Activated T-helper 9 cell treated with anti-CD3 and anti-CD28 coated beads, Interleukin-2, amount 50 U/mL, for 16 hours (primary cell): ENCODE measurements at places on chromosomes 3 and 15.

DNA sequence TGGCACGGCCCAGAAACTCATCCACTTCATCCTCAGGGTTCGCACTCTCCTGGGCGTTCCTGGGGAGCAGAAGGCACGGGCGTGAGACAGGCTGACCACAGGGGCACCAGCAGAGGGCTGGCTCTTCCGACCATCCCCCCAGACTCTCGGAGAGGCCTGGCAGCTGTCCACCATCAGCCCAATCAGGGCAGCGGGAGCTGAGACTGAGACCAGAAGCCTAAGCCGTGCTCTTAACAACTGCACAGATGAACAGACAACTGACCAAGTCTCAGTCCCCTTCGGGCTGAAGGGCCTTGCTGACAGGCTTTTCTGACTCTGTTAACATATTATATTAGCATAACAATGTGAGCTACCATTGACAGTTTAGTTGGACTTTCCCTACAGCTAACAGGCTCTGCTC is 118.0 kb downstream of the SEC22A start:
- no peak for DNase-seq

- DNase-seq, result no peak
These were observed 23.8 kb upstream of the SNRPA1 start for GRCh38 chr15:101318839-101319238.

GRCh38 chr15:64524778-64525177 is 64.4 kb downstream of the ZNF609 start:
- DNase-seq, result no peak

GRCh38 chr3:145088917-145089316 is 1072.1 kb downstream of the PLOD2 start:
- no peak for DNase-seq

DNA sequence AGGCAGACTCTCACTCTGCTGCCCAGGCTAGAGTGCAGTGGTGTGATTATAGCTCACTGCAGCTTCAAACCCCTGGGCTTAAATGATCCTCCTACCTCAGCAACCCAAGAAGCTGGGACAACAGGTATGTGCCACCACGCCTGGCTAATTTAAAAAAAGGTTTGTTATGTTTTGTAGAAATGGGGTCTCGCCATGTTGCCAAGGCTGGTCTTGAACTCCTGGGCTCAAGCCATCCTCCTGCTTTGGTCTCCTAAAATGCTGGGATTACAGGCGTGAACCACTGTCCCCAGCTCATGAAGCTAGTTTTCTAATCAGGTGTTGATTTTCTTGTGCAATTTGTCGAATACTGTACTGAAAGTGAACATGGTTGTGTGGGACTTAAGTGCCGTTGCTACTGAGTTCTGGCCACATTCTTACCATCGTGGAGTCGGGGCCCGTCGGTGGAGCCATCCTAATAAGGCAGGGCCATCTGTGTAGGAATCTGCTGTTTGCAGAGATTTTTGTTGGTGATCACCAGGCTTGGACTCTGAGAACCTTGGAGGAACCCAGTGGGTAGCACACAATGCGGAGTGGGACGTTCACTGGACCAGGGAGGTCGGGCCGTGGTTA is 193.2 kb downstream of the GOLGA6L6 start:
- DNase-seq, result no peak

DNA sequence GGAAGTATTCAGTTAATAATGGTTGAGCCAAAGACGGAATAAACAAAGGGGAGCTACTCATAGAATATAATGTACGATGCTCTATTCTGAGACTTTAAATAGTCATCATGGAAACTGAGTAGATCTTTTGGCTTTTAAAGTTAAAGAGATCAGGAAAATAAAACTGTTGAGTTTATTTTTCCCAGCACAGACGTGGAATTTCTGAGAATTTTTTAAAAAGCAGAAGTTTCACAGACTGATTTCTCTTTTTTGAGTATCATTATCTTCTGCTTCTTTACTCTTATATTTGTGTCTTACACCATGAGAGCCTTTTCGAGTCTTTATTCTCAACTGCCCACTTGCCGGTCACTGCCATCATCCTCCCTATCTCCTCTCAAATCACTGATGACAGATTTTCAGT is 13.2 kb downstream of the P2RY14 start:
- DNase-seq, result no peak

- DNase-seq, result no peak
These were observed 78.8 kb downstream of the FBN1 start for GRCh38 chr15:48566668-48567067.
